ENCODE measurements at places on chromosomes 7 and 10.

DNA sequence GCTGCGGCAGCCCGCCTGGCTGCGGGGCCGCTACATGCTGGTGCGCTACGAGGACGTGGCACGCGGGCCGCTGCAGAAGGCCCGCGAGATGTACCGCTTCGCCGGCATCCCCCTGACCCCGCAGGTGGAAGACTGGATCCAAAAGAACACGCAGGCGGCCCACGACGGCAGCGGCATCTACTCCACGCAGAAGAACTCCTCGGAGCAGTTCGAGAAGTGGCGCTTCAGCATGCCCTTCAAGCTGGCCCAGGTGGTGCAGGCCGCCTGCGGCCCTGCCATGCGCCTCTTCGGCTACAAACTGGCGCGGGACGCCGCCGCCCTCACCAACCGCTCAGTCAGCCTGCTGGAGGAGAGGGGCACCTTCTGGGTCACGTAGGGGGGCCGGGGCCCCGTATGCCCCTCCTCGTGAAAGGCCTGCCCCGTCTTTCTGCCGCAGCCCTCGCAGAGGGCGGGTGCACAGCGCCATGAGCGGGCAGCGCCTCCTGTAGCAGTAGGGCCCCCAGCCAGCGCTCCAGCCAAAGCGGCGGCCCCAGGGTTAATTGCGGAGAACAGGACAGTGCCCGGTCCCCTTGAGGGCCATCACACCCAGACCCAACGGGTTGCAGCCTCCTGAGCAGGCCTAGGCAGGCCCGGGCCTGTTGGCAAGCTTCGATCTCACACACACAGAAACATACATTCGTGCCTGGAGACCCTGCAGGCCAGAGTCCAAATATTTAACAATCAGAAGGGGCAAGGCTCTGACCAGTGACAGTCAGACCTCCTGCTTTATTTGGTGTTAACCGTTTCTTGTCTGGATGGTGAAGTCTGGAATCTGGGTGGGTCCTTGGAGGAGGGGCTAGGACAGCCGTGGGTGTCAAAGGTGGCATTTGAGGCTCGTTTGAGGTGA is 44.1 kb downstream of the CHST3 start:
- no peak for DNase-seq

GRCh38 chr10:120827251-120827875 is 23.8 kb upstream of the WDR11 start:
- DNase-seq, result no peak

GRCh38 chr10:122884166-122884565 is 4.8 kb upstream of the FAM24B start:
- no peak for DNase-seq

GRCh38 chr7:93938293-93938692 is 16.8 kb downstream of the GNG11 start:
- DNase-seq, result no peak

DNA sequence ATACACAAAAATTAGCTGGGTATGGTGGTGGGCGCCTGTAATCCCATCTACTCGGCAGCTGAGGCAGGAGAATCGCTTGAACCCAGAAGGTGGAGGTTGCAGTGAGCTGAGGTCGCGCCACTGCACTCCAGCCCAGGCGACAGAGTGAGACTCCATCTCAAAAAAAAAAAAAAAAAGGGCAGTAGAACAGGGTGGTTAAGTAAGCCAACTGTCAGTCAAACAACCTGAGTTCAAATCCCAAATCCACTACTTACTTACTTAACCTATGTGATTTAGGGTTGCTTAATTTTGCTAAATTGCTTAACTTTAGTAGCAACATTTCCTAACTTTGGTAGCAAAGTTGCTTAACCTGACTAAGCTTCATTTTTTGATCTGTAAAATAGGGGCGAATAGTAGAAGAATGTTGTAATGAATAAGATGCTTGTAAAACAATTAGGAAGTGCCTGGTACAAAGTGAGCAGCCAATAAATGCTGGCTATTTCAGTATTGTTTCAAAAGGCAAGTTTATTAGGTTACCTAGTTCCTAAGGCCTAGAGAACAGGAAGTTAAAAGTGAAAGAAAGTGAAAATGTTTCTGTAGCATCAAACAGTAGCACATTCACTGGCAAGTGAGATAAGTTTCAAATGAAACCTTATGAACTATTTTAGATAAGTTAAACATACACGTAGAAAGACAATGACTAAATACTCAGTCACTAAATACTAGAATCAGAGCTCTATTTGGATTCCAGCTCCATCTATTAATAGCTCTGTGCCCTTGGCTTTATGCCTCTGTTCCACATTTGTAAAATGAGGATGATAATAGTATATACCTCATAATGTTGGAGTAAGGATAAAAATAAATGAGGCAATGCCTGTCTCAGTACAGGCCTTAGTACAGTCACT is 64.3 kb downstream of the HOXA1 start:
- no peak for DNase-seq

DNA sequence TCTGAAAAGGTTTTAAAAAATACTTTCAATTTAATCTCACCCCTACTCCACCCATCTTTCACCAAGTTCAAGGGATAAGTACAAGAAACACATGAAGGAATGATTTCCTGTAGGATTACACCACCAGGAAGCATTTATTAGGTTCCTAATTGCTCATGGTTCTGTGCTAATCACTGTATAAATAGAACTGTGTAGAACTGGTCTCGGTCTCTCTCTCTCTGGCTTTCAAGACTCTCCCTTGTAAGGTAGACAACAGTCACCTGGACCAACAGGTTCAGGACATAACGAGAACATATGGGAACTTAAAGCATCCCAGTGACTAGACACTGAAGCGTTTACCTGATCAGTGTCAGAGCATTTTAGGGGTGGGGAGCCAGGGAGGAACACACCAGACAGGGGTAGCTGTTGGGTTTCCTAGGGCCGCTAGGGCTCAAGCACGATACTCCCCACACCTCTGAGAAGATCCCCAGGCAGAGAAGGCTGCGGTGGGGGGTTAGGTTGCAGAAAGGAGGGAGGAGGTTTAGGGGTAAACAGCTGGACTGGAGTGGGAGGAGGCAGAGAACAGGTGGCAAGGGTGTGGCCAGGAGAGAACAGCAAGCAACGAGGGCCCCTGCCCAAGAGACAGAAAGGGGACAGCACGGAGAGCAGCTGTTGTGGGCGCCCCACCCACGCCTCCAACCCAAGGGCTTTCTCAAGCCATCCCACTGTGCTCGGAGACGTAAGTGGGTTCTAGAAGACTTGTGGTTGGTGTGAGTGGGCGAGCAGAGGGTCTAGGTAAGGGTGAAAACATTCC is 52.5 kb upstream of the USP6NL start:
- DNase-seq, result no peak

GRCh38 chr10:102596506-102596971 is 47.7 kb upstream of the TRIM8 start:
- no peak for DNase-seq

- no peak for DNase-seq
Measured at GRCh38 chr7:136938476-136938875, 70.0 kb downstream of the CHRM2 start.

GRCh38 chr10:13592306-13592705 is 5.5 kb downstream of the PRPF18 start:
- no peak for DNase-seq

DNA sequence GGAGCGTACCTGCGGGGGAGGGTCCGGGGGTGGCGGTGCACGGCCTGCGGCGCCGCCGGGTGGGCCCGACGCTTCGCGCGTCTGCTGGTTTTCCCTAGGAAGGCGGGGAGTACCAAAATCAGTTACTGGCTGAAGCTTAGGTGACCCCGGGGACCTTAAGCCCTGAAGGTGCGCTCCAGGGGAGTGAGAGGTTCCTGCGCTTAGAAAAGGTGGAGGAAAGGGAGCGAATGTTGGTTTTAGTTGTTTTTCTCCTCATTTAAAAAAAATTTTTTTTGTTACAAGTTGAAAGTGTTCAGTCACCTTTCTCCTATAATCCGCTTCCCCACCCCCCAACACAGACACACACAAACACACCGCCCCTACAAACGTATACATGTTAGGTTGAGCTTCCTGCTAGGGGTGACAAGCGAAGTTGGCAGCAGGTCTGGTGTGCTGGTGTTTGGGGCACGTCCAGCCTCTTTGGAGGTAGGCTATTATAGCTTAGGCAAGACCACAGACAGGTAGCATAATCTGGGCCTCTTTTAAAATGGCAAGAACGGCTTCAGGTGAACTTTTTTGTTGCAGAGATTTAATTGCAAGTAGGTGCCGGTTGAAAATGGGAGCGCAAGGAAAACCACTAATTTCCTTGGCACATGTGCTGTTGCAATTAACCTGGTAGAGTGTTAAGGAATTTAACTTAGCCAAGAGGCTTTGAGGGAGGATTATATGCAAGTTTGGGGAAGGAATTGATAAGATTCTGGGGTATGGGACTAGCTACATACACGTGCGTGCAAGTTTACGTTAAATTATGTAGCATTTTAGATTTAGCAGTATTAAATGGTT is 945 bp downstream of the ADD3 start:
- DNase-seq, result peak; percentile 25

GRCh38 chr10:131579251-131580071 is 267.9 kb upstream of the TCERG1L start:
- DNase-seq, result peak; percentile 8

DNA sequence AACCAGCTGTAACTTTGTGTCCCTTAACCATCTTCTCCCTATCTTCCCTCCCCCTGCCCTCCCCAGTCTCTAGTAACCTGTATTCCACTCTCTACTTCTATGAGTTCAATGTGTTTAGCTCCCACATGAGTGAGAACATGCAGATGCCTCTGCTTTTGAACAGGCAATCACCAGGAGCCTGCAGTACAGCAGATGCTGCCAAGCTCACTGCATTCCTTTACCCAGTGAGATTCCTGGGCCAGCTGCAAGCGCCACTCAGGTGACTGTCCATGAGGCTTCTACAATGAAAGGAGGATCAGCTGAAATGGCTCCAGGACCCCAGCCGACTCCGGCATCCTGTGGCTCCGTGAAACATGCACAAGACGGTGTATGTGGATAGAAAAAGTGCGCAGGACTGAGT is 15.7 kb downstream of the GRID1 start:
- no peak for DNase-seq

DNA sequence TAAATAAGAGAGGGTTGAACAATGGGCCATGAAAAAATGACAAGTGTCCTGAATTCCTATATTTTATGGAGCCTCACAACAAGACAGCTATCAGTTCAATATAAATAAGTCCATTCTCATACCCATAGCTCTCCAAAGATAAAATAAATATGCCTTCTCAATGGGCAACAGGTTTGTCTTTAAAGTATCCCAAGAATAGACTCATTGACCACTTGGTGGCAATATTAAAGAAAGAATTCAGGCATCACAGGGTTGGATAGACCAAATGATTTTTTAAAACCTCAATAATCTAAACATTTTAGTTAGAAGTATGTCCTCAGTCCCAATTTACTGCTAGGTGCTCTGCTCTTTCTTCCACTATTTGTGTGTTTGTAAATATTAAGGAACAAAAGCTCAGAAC is 165.1 kb upstream of the WNT16 start:
- no peak for DNase-seq

GRCh38 chr10:70682920-70683600 is 10.8 kb downstream of the ADAMTS14 start:
- DNase-seq, result no peak

DNA sequence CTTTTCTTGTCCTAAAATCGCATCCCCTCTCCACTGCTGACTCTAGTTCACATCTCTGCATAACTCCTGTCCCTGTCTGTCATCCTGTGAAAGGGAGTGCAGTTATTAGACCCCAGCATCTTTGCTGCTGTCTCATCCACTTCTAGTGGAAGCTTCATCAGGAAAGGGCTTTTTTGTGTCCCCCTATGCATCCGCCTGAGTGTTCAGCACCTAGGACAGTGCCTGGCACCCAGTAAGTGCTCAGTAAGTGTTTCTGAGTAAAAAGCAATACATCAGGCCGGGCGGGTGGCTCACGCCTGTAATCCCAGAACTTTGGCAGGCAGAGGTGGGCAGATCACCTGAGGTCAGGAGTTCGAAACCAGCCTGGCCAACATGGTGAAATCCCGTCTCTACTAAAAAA is 211.8 kb upstream of the FOXK1 start:
- DNase-seq, result no peak

DNA sequence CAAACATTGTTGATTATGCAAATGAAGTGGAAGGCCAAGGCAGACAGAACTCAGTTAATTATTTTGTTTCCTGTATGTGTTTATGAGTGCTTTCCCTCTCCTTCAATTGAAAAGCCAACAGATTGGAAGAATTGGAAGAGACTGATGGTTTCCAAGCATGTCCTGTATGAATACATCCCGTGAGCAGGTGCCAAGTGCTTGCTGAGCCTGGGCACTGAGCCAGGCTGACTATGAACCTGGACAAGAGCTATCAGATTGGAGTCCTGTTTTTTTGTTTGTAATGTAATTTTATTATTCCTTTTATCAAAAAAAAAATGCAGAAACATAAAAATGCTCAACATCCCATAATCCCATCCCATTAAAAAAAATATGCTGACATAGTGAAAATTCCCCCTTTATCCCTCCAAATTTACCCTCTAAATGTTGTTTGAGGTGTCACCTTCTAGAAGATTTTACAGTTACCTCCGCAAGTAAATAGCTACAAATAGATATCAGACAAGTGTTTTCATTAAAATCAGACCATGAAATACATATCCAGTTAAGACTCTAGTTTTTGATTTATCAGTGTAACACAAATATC is 449.5 kb downstream of the GRID1 start:
- DNase-seq, result no peak

GRCh38 chr10:81541517-81541916 is 333.5 kb upstream of the NRG3 start:
- no peak for DNase-seq

DNA sequence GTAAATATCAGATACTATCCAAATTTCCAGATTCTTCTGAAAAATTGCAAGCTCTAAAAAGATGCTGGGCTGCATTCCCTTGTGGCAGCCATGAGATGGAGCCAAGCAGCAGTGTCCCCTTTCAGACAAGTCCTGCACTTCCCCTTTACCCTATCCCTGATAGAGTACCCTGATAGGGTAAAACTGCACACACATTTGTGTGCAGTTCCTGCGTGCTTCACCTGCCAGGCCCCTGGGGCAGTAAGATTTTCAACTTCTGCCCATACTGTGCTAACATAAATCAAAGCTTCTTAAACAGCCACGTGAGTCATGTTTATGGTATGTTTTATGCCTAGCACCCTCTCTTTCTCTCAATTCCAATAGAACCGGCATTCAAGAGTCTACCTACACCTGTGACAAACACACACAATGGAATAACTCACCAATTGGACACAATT is 52.2 kb downstream of the IFIT5 start:
- DNase-seq, result no peak

GRCh38 chr7:1103009-1103788 is 15.3 kb downstream of the GPER1 start:
- no peak for DNase-seq

GRCh38 chr7:10577866-10578374 is 395.8 kb upstream of the PHF14 start:
- no peak for DNase-seq

GRCh38 chr7:73668103-73668885 is 663 bp downstream of the VPS37D start:
- DNase-seq, result no peak

- DNase-seq, result no peak
Measured at GRCh38 chr10:86798025-86798424, 41.6 kb downstream of the BMPR1A start.
